Activated naive CD4-positive, alpha-beta T cell treated with anti-CD3 and anti-CD28 coated beads for 36 hours (primary cell): ENCODE measurements at places on chromosomes 3 and 15.
A peak's percentile ranks its signal among the peaks of the same experiment; 100 is the strongest.

- DNase-seq = no peak
Observed at GRCh38 chr15:69854001-69854400, 243.7 kb downstream of the TLE3 start.

- DNase-seq = no peak
Observed at GRCh38 chr3:133152056-133152455, 113.9 kb downstream of the TMEM108 start.

GRCh38 chr15:61951949-61952348 is 108.3 kb downstream of the VPS13C start:
- DNase-seq = no peak

DNA sequence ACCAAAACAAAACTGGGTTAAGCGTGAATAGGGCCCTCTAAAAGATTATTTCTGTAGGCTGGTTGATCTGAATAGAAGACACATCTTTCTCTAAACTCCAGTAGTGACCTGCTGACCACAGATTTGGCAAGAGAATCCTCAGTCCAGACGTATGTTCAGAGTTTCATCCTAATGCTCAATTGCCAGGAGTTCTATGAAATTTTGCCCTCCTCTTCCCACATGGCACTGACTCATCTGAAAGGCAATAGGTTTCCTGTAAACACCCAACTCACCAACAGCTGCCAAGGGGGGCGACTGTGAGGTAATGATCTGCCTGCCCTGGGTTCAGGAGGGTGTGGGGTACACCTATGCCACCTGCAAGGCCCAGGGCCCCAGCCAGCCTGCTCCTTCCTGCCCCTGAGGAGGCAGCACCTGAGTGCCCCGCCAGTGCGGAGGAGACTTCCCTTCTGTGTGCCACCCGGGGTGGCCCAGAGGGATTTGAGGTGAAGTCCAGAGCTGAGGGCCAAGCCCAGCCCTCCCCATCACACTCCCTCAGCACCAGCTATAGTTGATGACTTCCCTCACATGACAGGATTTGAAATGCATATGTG is 8.4 kb upstream of the PLA2G4D start:
- DNase-seq = no peak

DNA sequence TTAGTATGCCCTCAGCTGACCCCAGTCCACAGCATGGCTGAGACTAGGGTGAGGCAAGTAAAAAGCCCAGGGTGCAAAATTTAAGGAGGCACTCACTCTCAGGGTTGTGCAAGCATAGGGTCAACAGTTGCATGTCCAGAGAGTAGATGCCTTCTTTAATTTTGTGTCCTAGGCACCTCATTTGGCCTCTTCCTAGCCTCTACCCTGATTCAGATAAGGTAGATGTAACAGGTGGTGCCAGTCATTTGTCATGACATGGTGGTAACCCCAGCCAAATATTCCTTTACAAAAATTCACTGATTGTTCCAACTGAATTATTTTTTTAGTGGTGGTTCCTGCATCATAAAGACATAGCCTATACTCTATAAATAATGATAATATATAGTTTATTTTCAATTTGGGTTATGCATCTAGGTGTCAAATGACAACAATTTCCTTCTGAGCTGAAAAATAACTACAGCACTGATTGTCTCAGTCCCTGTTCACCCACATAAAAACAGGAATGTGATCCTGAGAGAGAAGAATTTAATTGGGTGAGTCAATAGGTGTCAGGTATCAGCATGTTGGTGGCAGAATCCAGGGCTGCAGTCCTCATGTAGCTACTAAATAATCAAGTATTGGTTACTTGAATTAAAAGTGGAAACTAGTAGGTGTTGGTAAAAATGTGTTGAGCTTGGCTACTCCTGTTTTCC is 44.2 kb upstream of the TIPARP start:
- DNase-seq = no peak

- DNase-seq = peak; percentile 76
Observed at GRCh38 chr15:85689729-85690128, 105.0 kb downstream of the KLHL25 start.

GRCh38 chr3:72345237-72345878 is 502.9 kb downstream of the SHQ1 start:
- DNase-seq = no peak

DNA sequence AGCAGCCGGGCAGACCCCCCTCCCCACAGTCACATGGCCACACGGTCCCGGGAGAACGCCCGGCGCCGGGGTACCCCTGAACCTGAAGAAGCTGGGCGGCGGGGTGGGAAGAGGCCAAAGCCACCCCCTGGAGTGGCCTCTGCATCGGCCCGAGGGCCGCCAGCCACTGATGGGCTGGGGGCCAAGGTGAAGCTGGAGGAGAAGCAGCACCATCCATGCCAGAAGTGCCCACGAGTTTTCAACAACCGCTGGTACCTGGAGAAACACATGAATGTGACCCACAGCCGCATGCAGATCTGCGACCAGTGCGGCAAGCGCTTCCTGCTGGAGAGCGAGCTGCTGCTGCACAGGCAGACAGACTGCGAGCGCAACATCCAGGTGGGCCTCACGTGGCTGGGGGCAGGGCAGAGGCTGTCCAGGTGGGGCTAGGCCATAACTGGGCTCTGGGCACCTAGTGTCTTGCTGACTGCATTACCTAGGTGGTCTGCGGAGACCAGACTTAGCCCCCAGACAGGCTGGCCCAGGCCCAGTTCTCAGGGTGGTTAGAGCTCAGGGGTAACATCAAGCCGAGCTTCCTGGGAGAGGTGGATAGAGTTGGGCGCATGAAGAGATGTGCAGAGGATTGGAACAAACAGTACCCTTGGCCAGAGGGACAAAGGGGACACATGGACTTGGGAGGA is 6.1 kb downstream of the ZBTB47 start:
- no peak for DNase-seq

DNA sequence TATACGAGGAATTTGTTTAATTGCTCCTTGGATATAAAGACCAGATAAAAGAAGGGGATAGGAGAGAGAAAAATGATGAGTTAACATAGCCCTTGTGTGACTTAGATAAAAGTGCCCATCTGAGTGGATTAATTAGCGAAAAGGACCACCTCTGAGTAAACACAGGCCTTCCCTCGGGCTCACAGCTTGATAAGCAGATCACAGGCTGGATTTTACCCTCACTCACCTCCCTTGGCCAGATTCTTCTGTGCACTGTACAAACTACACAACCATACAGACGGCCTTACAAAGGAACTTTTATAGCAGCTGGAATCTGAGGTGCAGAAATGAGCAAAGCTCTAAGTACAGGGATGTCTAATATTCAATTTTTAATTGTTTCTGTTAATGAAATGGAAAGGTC is 112.4 kb upstream of the STT3B start:
- no peak for DNase-seq

- DNase-seq = no peak
Observed at GRCh38 chr15:38182900-38183299, 69.7 kb upstream of the SPRED1 start.

DNA sequence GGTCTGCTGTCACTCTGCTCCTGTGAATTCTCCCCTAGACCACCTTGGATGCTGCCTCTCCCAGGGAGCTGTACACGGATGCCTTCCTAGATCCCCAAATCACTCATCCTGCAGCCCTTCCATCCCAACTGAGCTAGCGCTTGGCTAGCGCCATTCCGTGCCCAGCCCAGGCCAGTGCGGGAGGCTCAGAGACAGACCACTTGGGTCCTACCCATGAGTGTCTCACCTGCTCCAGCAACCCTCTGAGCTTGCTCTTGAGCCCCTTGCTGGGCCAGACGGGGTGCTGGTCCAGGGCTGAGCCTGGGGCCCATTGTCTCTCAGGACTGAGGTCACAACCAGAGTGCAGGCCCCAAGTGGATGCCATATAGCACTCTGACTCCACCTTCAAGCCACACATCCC is 17.7 kb downstream of the SH2D7 start:
- no peak for DNase-seq

DNA sequence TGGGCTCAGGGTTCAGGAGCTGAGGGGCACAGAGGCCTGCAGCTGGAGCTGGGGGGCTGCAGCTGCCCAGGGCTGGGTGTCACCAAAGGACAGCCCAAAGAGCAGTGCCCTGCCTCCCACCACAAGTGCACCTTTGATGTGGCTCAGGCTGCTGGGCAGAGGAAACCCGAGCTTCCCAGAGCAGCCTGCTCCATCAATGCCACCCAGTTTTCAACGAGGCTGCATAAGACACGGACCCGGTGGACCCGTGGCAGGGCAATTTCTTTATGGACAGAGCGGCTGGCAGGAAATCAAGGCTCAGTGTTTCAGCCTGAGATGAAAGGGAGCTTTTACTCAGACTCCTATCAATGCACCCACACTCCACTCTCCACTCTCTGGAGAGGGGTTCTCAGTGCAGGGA is 18.7 kb downstream of the SEMA5B start:
- DNase-seq = no peak

GRCh38 chr15:25739687-25740121 is 123.4 kb downstream of the ATP10A start:
- peak; percentile 66 for DNase-seq

DNA sequence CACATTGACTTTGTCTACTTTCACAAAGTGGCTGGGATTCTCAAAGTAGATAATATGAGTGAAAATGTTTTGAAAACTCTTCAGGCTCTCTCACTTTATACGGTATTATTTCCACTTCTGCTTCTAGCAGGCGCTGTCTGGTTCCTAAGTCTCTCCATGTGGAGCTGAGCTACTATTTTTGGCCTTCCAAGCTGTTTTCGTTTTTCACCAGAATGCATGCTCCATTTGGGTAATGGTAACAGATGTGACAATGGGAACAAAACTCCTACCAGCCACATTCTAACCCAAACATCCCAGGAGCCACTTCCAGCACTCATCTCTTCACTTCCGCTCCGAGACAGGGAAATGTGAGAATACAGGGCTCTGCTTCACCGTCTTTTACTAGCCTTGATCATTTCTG is 586.7 kb downstream of the NTRK3 start:
- no peak for DNase-seq

- no peak for DNase-seq
Observed at GRCh38 chr15:77503764-77504163, 83.1 kb downstream of the HMG20A start.

- no peak for DNase-seq
Observed at GRCh38 chr3:169256796-169257522, 406.6 kb downstream of the MECOM start.

- DNase-seq = peak; percentile 43
Observed at GRCh38 chr3:13480340-13481318, 523 bp downstream of the HDAC11 start.

- no peak for DNase-seq
Observed at GRCh38 chr15:32855942-32856341, 138.1 kb downstream of the GREM1 start.

- DNase-seq = no peak
Observed at GRCh38 chr3:64382153-64382552, 156.9 kb upstream of the PRICKLE2 start.

GRCh38 chr3:41690766-41691563 is 270.9 kb downstream of the ULK4 start:
- DNase-seq = no peak

DNA sequence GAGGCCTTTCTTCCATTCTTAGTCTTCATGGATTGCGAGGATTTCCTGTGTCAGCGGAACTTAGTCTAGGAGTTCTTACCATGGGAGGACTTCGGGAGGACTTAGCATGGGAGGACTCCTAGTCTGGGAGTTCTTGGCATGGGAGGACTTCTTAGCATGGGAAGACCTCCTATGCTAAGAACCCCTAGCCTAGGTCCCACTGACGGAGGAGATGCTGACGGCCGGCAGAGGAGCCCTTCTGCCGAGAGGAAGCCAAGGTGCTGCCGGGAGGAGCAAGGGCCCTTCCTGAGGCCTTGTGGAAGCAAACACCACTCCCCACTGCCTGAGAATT is 35.6 kb upstream of the LDHAL6B start:
- no peak for DNase-seq

DNA sequence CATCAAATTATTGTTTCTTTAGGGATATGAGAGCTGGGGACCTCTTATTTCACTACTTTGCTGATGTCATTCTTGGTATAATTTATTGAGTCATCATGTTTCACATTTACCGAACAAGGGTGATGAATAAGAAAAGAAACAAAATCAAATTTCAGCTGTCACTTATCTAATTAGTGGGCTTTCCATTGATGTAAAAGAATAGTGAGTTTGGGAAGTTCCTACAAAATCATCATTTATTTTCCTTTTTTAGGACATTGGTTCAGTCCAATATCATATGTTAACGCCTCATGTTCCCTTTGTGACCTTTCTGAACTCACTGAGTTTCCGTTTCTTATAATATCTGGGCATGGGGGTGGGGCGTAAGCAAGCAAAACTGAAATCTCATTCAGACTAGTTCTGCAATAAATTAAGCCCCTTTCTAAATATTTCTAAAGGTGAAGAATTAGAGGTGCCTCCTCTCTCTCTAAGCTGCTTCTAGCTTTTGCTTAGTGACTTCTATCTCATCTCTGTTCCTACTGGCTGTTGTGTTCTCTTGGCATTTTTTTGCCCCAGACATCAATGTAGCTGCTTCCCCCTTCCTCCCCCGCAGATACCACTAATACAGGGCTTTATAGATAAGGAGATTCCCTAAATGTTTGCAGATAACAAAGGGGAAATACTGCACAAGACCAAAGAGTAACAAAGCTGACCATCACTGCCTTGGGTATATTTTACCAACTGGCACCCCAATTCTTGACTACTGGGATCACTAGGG is 238.0 kb upstream of the CTNNB1 start:
- no peak for DNase-seq

GRCh38 chr3:187274977-187275338 is 16.6 kb downstream of the MASP1 start:
- no peak for DNase-seq

- DNase-seq = peak; percentile 22
Observed at GRCh38 chr3:42755681-42756578, 17.1 kb downstream of the CCDC13 start.

- DNase-seq = no peak
Observed at GRCh38 chr15:67389975-67390374, 131.0 kb upstream of the C15orf61 start.

GRCh38 chr3:146468671-146469149 is 651 bp downstream of the PLSCR2 start:
- DNase-seq = no peak

GRCh38 chr15:63600616-63601025 is 3.4 kb downstream of the FBXL22 start:
- peak; percentile 87 for DNase-seq

GRCh38 chr3:156148946-156149381 is 28.6 kb downstream of the KCNAB1 start:
- no peak for DNase-seq

GRCh38 chr3:18238332-18238731 is 186.8 kb downstream of the SATB1 start:
- DNase-seq = no peak

- no peak for DNase-seq
Observed at GRCh38 chr3:175311946-175312345, 452.8 kb downstream of the NAALADL2 start.

GRCh38 chr3:123201557-123202427 is at the start of gene SEC22A:
Gene SEC22A, plus strand, starts transcription at chr3:123201943. Its CDS starts 7,275 bp downstream, at chr3:123209218.
- peak; percentile 98 for DNase-seq

DNA sequence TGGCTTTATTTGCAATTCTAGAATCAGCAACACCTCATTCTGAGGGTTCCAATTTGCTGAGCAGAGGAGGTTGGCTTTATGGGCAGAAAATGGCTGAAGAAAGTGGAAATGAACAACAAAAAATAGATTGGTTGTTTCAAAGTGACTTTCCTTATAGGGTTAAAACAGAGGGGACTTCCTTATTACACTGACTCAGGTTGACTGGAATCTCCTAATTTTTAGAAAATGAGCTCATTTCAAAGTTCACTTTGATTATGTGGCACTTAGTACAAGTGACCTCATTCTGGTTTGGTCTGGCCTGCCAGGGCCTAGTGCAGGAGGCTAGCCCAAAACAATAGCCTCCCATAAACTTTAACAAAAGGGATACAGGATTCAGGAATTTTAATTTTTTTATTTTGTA is 41.4 kb downstream of the NFKBIZ start:
- DNase-seq = peak; percentile 43

- no peak for DNase-seq
Observed at GRCh38 chr3:191135175-191135574, 63.9 kb upstream of the OSTN start.

GRCh38 chr15:83462953-83463433 is 15.9 kb downstream of the SH3GL3 start:
- no peak for DNase-seq
